ENCODE measurements at places on chromosomes 12 and 14.
A peak's percentile ranks its signal among the peaks of the same experiment; 100 is the strongest.

DNA sequence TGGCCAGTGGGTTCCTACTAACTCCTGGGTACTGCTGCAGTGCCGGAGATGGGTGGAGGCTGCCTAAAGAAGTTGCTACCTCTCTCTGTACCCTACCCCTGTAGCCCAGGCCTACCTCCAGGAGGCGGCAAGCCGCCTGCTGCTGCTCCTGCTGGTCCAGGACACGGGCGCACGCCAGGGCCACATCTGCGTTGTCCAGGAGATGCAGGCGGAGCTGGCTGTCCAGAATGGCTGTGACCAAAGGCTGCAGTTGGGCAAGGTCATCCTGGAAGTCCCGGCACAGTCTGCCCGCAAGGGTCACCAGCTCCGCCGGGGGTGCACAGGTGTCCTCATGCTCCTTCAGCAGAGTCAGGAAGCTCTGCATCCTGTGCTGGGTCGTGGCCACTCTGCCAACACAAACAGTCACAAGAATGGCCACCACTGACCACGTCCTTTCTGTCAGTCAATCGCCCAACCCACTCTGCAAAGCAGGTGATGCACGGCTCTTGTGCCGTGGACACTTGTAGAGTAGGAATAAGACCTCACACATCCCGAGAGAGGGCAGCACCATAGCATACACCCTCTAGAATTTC is 1.6 kb downstream of the ANHX start:
- no peak for DNase-seq

GRCh38 chr12:77377116-77377515 is 311.7 kb upstream of the E2F7 start:
- no peak for DNase-seq

- no peak for DNase-seq
Measured at GRCh38 chr12:98419795-98420404, 95.5 kb upstream of the TMPO start.

GRCh38 chr14:53384536-53384935 is 231.4 kb upstream of the DDHD1 start:
- no peak for DNase-seq

GRCh38 chr12:20366776-20367409 is 1.4 kb upstream of the PDE3A start:
- DNase-seq: no peak

DNA sequence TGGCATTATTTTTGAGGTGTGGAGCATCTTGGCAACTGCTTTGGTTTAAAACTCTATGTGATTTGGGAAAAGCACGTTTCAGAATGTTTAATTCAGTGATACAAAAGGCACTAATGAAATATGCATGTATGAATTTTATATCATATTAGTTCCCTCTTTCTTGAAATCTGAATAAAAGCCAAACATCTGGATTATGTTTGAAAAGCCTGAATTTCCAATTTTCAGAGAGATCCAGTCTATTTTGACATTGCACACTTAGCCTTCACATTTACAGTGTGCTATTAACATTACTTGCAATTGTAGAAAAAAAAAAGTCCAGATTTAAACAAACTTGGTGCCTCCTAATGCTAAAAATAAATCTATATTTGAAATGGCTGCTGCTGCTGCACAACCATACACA is 219.1 kb upstream of the NPAS3 start:
- DNase-seq: no peak

DNA sequence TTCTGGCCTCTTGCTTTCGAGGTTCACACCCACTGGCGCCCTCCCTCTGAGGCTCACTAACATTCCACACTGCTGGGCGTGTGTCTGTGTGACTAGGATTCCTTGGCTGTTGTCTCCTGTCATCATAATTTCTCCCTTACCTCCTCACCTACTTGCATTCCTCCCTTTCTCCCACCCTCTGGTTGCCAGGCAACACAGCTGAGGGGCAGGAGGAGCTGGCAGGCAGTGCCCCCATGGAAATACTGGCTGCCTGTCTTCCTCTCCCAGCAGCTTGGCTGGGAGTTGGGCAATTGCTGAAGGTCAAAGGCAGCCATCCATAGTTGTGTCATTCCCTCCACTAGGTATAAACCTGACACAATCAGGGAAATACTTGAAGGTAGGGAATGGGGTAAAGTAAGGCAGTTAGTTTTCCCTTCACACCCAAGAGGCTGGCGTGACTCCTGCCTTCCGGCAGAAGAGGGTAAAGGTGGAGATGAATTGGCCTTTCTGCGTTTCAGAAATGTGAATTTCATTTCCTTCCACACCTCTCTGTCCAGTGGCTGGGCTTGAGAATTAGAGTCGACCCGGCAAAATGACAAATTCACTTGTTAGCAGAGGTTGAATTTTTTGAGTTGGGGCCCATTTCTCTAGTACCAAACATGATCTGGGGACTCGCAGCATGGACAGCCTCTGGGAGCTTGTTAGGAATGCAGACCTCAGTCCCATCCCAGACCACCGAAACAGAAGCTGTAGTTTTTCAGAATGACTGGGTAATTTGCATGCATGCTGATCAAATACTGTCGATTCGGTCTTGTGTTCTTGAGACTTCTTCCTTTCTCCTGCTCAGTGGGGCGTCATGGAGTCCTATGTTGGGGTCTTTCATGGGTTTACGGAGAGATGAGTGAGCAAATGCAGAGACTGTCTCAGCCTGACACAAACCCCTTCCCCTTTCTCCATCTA is 24.3 kb upstream of the EMP1 start:
- no peak for DNase-seq

- no peak for DNase-seq
Measured at GRCh38 chr14:34103176-34103575, 152.3 kb upstream of the EGLN3 start.

DNA sequence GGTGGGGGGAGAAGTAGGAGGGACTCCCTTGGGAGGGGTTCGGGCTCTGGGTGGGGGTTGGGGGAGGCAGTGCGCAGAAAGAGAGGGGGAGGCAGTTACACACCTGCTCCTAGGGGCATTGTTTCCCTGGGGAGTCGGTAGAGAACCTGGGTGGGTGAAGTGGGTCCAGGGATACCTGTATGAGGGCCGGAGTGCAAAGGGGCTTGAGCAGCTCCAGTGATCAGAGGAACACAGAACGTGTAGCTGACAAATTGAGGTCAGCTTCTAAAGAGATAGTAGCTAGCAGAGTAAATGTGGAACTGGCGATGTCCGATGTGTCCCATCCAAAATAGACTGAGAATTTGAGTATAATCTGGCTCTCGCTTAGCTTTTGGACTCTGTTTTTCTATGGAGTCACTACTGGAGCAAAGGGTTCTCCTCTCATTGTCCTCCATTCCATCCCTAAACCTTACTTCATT is 502 bp downstream of the SMARCD1 start:
- DNase-seq: no peak

DNA sequence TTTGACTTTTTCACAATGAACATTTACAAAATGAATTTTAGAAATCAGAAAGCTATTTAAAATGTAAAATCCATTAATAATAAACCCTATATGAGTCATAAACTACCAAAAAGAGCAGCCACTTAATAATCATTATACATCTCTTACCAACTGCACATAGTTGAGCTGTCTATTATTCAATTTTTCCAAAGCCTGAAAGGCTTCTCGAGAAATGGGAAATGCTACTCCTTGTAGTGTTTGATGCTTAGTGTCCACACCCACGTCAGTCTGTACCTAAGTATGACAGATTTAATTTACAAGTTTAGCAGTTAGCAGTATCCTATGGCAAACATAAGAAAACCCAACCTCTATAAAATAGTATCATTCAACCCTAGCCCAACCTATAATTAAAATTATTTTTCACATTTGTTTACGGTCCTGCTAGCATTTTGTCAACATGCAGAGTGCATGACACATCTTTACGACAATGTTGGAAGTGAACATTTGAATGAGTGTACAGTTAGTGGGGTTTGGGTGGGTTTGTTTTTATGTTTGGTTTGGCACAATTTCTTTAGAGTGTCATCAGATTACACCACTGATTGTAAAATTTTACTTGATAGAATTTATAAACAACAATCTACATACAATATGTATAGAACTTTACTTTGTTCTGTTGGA is 8.4 kb downstream of the TWF1 start:
- DNase-seq: no peak

DNA sequence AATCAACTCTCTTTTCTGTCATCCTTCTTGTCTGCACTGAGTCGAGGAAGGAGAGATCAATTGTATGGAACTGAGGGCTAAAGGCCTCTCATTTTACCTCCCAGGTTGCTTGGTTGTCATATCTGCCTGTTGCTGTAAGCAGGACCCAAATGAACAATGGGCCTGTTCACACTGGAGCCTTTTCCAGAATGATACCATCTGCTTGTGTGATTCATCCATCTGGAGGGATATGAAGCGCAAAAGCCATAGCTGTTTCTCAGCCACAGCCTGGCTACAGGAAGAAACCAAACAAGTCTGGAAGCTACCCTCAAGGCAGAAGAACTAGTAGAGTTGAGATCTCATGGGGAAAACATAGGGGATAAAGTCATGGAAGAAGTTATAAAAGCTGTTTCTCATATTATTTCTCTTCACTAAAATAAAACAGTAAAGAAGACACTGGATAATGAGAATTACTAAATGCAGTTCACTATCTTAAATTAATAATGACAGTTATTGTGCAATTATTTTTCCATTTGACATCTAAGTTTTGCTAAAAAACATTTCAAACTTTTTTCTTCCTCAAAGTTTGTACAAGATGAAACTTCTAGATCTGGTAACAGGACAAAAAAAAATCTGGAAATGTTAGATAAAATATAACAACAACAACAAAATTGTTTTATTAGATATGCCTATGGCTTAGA is 106.3 kb downstream of the SPTSSA start:
- DNase-seq: no peak

GRCh38 chr14:105119408-105120025 is 49.1 kb downstream of the JAG2 start:
- DNase-seq: no peak

- no peak for DNase-seq
Measured at GRCh38 chr12:30201301-30202160, 417.8 kb upstream of the TMTC1 start.

DNA sequence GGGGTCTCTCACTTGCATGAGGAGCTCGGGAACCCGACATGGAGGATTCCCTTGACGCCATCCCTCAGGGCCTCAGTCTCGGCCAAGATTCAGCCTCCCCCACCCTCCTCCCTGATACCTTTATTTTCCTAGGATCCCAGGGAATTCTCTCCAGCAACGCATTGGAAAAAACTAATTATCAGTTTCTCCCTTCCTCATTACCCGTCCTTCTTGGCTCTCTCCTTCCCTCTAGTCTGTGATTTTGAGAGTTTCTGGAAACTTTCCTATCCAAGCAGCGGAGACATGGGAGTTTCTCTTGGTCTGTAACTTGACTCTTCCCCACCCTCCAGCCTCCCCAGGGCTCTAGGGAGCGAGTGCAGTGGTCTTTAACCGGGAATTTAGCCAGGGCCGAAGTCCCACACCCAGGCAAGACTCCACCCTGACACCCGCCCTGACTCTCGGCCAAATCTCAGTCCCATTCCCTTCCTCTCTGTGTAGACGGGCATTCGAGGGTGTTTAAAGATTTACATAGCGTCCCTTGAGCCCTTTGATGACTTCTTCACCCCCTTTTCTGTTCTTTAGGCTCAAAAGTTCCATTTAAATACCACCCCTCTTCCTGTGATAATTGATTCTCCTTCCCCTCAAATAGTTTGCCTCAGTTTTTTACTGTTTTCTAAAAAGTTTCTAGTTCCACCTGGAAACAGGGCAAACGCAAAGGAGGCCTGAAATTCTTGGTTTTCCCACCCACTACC is 6.7 kb downstream of the HOXC5 start:
- DNase-seq: peak; percentile 87

- DNase-seq: no peak
Measured at GRCh38 chr12:116303066-116303465, 25.6 kb upstream of the MED13L start.

DNA sequence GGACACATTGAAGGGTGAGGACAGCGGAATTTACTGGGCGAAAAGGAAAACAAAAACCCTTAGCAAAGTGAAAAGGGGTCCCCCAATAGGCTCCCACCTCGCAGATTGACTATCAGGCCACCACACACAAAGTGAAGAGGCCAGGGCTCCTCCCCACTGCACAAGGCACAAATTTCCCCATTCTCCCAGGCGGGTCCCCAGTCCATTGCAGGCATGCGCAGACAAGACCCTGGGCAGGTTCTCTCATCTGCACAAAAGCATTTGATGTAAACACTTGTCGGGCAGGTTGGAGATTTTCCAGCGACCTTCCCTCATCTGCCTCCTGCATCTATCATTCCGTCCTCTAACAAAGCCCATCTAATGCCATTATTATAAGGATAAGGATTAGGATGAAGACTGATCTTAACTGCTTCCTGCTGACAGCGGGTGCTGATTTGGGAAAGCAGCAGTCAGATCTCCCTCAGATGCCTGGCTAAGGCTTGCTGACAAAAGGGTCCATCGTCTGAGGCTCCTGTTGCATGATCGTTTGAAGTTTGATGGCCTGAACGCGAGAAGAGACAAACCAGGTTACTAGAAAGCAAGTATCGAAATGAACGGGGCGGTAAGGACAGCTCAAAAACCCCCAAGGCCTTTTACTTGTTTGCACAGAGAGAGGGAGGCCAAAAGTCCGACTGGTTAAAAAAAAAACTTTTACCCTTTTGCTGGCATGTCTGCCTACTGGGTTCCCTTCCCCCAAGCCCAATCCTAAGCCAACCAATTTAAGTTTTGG is 14.4 kb downstream of the ASCL4 start:
- no peak for DNase-seq

DNA sequence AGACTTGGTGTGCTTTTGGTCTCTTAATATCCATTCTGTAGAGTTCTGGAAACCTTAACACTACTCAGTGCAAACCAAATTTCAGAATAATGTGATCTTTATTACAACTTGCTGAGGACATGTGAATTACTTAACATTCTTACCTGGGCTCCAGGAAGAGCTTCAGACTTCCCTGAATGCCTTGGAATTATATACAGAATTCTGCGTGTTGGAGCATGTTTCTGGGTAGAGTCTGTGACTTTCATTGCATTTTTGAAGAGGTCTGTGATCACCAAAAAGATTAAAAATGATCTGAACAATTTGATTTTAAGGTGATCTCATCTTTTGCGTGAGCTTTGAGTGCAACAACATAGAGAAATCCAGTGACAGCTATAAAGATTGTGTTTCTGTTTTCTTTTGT is 35.4 kb downstream of the ZDHHC17 start:
- no peak for DNase-seq

DNA sequence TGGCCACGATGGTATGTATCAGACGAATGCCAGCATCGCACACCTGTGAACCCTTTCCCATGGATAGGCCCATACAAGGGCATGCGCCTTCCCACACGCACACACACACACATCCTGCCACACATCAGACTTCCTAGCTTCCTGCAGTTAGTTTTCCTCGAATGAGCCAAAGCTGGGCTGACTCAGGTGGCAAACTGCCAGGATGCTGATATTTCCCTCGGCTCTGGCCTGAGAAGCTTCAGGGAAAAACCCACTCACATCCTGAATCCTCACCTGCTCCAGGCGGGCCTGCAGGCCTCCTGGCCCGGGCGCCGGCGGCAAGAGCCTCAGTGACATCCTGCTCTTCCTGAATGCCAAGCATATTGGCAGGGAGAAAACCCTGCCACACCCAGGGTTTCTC is 22.4 kb downstream of the CALM1 start:
- peak; percentile 83 for DNase-seq

- DNase-seq: no peak
Measured at GRCh38 chr14:74902941-74903705, 19.9 kb downstream of the RPS6KL1 start.

Measured in hindlimb muscle (tissue), 1 donor.